NCI-H1694 (cell line): ENCODE measurements at places on chromosomes 3 and 15.

DNA sequence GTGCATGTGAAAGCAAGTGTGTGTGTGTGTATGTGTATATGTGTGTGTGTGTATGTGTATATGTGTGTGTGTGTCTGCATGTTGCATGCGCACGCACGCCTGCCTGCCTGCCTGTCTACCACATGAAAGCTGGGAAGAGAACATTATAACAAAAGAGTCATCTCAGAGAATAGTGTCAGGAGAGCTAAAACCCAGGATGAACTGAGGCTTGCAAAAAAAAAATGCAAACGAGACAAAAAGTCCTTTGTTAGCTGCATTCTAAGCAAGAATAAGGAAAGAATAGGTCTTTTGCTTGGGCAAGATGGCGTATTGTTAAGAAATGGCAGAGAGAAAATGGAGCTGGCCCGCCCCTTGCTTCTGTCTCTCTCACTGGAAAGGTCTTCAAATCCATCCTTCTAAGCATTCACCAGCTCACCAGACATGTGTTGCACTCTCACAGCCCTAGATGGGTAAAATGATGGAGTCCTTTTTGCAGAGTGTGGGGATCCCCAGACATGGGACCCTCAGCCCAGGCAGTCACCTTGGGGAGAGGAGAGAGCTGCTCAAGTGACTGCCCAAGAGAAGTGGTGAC is 16.4 kb downstream of the WNT7A start:
- DNase-seq: no peak

DNA sequence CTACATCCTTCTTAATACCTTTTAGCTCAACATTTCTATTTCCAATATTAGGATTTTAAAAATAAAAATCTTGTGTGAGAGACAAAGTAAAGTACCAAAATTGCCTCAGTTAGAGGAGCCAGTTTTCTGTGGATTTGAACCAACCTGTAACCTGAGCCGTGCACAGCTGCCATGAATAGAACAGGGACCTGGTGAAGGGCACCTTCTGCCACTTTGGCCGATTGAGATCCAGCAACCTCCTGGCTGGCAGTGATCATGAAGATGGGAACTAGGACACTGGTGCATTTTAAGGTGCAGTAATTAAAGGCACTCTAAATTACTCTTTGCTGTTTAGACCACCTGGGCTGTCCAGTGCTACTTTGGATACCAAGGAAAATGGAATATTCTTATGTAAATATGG is 34.3 kb upstream of the TRAK1 start:
- no peak for DNase-seq

DNA sequence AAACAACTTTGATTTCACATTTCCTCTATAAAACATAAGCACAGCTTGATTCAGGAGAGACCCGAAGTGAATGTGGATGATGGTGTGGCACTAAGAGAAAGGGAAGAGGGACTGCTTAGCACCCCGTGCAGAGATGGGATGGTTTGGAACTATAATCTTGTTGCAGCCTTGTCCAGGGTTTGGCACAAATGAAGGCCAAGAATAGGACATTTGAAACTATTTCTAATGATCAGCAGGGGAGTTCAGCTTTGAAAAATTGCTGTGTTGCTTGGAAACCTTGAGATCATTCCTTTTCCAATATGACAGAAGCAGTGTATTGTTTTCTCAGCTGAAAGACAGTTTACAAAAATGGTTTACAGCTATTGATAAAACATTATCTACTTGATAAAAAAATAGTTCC is 49.7 kb downstream of the ASB7 start:
- no peak for DNase-seq

DNA sequence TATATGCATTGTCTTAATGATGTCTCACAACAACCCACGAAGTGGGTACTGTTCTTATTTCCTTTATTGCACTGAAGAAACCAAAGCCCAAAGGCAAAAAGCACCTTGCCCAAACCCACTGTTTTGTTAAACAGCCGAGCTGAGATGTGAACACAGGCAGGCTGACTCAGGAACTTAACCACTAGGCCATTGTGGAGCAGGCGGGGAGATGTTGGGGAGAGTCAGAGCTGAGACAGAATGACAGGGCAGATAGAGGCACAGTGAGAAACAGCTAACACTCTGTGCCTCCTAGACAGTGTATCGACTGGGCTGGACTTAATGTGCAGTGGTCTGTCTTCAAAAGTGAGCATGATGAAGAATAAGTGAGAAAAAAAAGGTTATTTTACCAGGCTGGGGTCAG is 56.5 kb downstream of the RPLP1 start:
- DNase-seq: no peak

- no peak for DNase-seq
Measured at GRCh38 chr15:90414408-90415028, 26.5 kb downstream of the IQGAP1 start.

- DNase-seq: no peak
Measured at GRCh38 chr3:9091486-9092235, 128.4 kb upstream of the RAD18 start.

DNA sequence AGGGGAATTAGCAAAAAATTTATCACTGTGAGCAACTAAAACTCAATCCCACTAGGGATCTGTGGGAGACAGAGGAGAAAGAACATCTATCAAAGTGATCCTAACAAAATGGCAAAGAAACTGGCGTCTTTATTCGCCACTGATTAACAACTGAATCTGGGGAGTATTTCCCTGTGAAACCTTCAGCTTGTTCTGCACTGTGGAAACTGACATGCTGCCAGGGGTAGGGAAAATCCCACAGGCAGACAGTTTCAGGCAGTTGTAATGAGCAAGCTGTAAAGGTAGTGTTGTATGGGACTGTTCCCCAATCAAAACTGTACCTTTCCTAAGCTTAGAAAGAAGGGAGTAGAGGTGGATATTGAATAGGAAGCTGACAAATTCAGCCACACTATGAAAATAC is 611.7 kb downstream of the VGLL3 start:
- no peak for DNase-seq

GRCh38 chr15:48096355-48096786 is 24.4 kb upstream of the SLC24A5 start:
- no peak for DNase-seq

GRCh38 chr3:98921957-98922356 is 20.5 kb upstream of the DCBLD2 start:
- no peak for DNase-seq

DNA sequence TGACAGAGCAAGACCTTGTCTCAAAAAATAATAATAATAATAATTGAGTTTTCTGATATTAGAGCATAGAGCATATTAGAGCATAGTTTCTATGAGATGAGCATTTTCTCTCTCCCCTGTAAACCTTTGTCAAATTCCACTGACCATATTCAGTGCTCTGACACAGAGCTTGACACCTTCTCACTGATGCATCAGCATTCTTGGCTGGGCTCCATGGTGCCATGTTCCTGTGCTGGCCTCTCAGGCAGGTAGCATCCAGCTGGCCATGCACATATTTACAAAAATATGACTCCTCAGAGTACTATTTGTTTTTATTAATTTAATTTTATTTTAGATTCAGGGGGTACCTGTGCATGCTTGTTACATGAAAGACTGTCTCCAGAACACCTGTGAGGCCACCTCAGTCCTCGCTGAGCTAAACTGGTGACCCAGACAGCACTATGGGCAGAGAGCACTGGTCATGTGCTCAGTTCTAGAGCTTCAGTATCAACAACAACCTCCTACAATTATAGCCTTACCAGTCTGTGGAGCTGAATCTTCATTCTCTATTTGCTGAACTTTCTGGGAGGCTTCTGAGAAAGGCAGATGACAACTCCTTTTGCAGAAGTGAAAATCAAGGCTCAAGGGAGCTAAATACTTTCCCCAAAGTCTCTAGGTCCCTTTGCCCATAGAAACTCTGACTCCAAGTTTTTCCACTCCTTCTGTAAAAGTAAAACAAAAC is 21.6 kb upstream of the SLC28A2 start:
- no peak for DNase-seq

GRCh38 chr3:52185311-52185710 is 12.6 kb upstream of the ALAS1 start:
- no peak for DNase-seq

DNA sequence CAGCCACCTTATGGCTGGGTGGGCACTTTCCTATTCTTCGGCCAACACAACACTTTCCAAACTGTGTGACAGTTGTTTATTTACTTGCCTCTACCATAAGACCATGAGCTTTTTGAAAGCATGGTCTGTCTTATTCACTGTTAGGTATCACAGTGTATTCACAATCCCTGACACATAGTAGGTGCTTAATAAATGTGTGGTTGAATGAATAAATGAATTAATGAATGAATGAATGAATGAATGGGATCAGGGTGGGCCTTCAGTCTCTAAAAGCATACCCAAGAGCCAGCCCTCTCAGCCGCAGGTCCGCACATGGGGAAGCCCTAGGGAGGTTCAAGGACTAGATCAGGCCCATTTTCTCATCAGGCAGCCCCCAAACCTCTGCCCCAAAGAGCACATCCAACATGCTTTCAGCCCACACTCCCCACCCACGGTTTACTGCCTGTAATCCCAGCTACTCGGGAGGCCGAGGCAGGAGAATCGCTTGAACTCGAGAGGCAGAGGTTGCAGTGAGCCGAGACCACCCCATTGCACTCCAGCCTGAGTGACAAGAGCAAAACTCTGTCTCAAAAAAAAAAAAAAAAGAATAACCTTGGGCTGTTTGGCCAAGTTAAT is 95.9 kb downstream of the LIPC start:
- no peak for DNase-seq

DNA sequence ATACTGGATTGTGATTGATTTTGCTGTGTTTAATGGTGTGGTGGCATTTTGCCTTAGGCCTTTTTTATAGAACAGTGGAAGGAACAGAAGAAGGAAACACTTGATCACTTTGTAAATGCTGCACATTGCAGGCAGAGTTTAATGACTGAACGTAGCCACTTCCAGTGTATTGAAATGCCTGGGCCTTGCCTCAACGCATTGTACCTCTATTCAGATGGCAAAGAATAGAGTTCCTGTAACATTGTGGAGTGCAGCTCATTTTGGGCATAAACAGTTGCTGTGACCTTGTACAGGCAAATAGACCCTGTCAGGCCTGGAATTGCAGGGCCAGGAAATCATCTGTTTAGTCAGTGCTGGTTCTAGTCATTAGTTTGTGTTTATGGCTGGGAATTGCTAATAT is 225.0 kb downstream of the EPHA3 start:
- no peak for DNase-seq

GRCh38 chr3:38116471-38117162 is 20.3 kb downstream of the ACAA1 start:
- DNase-seq: no peak

- peak; percentile 32 for DNase-seq
Measured at GRCh38 chr15:37880009-37880834, 54.2 kb upstream of the TMCO5A start.

- no peak for DNase-seq
Measured at GRCh38 chr3:55624238-55624637, 137.1 kb upstream of the WNT5A start.

GRCh38 chr15:56099311-56099710 is 105.9 kb upstream of the NEDD4 start:
- DNase-seq: no peak

DNA sequence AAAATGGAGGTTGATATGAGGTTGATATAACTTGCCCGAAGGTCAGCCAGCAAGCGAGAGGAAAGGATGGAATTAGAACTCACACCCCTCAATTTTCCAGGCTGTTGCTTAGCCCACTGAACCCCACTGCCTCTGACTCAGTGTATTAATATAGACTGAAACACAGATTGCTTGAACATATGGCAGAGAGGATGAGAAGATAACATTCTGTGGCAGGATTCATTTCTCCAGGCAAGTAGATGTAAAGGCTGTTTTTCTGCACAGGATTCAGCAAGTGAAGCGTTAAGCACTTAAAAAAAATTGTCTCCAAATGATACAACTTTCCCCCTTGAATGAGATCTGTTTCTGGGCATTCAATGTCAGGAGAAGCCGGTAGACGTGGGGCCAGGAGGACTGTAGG is 335.2 kb downstream of the GAP43 start:
- DNase-seq: peak; percentile 85

DNA sequence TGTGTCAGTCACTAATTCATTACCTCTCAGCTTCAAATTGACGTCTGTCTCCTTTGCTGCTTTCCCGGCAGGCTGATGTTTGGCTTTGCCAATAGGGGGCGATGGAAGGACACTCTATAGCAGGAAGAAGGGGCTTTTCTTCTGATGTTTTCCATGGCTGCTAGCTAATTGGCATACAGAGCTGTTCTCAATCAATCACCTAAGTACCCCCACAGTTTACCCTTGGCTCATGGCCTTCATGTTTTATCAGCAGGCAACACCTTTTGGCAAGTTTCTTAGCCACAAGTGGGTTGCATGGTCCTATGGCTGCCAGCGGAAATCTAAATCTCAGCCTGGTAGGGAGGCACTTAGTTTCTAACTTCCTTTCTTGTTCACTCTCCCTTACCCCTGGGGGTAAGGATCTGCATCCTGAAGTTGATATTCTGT is 45.0 kb downstream of the ESYT3 start:
- DNase-seq: peak; percentile 71

DNA sequence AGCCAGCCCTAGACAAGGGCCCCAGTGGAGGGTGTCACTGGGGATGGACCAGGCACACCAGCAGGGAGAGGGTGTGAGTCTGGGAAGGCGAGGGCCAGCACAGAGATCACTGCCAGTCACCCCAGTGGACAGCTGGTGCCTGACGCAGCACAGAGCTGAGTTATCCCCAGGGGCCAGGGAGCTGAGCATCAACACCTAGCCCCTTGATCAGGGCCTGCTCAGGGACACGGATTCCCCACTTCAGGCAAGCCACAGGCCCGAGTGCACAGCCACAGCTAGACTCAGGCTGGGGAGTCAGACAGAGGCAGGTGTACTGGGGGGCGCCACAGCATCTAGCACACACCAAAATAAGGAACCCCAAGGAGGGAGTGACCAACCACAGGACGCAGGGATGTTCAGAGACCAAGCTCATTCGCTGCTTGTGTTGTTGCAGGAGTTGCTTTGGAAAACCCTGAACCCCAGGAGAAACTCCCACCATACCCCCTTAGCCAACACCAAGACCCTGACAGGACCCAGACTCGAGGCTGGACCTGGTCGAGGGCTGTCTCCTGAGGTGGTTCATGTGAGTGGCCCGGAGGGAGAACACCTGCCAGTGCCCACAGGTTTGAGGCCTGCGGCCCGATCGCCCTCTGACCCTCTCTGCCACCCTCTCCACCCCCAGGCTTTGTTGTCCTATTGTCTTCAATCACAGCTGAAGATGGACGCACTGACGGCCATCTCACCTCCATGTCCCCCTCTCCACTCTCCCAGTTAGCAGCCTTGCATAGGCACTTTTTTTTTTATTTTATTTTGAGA is 146.8 kb downstream of the TPRA1 start:
- DNase-seq: no peak
